ENCODE measurements at places on chromosomes 16 and 17. TPM values are rescaled to one million over a fixed set of nuclear protein-coding genes. Genes with fewer than 3 reads are reported as not detected.
A peak's percentile ranks its signal among the peaks of the same experiment; 100 is the strongest.

Gene DNAI2
- total RNA-seq, result not detected

Gene TVP23A
- total RNA-seq, result not detected

Gene KRT28
- not detected for total RNA-seq

Gene PGS1
- total RNA-seq, result 47.5 TPM

Gene MYH13
- total RNA-seq, result not detected

Gene CSH1
- total RNA-seq, result not detected

Gene ARL5C
- total RNA-seq, result not detected

DNA sequence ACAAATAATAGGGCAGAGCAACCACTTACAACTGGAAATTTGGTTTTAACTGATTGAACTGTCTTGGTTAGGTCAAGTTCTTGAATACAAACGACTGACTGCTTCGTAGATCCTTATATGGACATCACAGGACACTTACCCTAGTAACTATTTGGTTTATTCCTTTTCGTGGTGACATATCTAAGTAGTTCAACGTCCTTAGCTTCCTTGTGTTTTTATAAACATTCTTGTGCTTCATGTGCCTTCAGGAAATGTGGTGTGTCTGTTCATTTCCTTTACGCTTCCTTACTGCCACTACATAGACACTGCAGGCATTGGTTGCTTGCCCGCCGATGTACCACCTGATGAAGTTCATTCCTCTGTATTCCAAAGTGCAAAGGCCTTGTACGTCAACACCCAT is 59.3 kb downstream of the USP10 start:
- DNase-seq, result no peak

GRCh38 chr16:48109475-48109874 is 46.3 kb downstream of the ABCC12 start:
- DNase-seq, result no peak

DNA sequence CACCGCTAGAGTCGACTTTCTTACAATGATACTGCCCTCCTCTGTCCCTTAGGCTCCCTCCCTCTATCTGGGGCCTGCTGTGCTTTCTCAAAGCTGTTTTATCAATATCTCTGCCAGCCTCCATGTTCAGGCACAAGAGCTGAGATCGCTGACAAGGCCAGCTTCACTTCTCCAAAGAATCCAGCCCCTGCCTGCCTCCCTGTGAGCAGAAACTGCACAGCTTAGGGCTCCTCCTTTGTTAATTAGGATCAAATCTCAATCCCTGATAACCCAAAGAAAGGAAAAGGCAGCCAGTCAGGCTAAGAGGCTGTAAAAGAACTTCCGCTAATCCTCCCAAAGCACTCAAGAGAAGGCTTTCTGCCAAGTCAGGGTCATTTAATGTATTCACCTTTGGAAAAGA is 616.0 kb upstream of the CDH11 start:
- no peak for DNase-seq

GRCh38 chr16:81327447-81328196 is 12.9 kb downstream of the GAN start:
- DNase-seq, result no peak

- DNase-seq, result peak; percentile 61
These were observed 5.0 kb upstream of the ALDH3A1 start for GRCh38 chr17:19753051-19753509.

DNA sequence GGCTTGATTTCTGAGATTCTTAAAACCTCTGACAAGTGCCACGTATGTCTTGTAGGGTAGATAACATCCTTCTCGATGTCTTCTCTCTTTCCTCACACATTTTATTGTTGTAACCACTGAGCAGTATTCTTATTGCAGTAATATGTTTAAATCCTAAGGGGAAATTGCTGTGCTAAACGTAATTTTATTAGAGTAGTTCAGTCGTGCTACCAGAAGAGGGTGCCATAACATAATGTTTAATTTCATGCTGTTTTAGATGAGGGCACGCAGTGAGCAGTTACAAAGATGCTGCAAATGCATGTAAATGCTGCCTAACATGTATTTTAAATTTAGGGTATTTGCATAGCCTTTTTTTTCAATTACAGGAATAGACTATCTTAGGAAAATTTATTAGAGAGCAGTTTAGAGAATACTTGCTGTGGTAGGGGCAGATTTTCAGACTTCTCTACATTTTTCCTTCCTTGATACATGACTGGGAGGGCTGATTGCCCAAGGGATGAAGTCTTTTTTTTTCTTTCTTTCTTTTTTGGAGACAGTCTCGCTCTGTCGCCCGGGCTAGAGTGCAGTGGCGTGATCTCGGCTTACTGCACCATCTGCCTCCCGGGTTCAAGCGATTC is 51.7 kb downstream of the GAN start:
- peak; percentile 12 for DNase-seq

- DNase-seq, result no peak
These were observed 5.7 kb upstream of the BAHCC1 start for GRCh38 chr17:81389585-81389984.

DNA sequence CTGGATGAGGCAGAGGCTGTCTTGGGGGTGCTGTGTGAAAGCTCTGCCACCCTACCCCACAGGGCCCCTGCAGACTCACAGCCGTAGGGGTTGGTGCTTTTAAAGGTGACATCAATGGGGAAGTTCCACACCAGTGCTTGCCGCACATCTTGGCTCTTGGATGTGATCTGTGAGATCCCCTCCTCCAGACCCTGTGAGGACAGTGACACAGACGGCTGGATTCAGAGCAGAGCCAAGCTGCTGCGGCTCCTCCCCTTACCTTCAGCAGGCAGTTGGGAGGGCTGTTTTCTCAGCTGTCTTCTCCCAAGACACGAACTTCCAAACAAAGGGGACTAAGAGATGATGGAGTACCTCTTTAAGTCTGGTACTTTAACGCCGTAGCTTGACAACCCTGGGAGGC is 4.8 kb downstream of the B9D1 start:
- DNase-seq, result no peak

DNA sequence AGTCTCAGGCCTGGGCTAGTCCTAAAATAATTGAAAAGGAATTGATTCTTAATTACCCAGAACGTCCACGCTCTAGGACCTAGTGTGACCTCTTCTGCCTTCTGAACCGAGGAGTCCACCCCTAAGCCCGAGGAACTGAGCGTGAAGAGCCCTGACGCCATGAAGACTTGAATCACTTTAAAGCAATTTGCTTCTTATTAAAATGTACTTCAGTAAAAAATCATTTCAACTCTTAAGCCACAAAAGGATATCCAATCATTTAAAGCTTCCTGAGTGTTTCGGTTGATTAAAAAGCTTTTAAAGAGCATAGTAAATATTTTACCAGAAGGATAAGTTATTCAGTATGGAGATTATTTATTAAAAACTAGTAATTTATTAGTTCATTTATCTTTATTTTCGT is 11.6 kb downstream of the HSBP1 start:
- no peak for DNase-seq

DNA sequence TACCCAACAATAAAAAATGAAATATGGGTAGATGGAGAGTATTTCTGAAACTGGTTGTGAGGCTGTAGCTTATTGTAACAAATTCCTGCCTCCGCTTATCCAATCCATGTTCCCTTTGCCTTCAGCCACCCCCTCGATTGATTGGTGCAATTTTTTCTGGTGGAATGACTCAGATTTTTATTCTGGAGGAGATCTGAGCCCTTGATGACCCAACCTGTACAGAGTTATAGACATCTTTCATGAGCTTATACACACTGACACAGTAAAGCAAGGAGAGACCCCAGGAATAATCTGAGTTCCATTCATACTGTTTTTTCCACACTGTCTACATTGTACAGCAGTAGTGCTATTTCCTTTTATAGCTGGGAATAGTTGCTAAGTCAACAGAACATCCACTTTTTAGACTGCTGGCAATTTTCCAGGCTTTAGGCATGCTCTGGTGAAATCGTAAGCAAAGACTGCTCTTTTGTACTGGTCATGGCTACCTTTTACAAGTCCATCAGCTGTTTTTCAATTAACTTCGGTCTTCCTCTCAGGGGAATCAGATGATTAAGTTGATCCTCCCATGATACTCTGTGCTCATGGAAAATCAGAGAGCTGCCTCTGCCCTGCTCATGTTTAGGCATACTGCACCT is 30.1 kb downstream of the CCL4 start:
- DNase-seq, result no peak

DNA sequence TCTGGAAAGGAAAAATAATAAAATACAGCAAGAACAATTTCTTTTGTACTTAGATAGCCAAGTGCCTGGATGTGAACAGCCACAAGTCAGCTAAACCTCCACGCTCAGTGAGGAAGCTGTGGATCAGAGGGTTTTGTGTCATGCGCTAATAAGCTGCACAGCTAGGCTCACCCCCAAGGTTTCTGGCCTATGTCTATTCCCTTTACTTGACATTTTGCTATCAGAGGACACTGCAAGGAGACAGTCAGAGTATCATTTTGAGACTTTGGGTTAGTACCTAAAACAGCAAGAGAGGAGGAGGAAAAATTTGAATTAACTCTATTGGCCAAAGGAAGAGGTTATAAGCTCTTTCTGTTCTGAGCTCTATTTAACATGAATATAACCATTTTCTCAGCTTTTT is 139.3 kb downstream of the KCNJ2 start:
- DNase-seq, result no peak

GRCh38 chr16:24670623-24671454 is 58.6 kb upstream of the TNRC6A start:
- no peak for DNase-seq

- DNase-seq, result no peak
These were observed 47.5 kb downstream of the MAP2K6 start for GRCh38 chr17:69461951-69462369.

DNA sequence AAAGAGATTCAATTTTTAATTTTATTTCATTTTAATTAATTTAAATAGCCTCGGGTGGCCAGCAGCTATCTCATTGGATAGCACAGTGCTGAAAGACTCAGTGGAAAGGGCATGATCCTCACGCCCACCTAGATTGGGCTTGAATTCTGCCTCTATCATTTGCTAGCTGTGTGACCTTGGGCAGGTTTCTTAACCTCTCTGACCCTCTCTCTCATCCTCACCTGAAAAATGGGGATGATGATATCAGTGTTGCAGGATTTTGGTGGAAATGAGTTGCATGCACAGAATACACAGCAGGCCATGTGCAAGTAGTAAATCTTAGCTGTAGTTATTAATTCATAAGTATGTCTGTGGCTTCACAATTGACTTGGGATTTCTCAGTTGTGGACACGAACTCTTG is 272.4 kb upstream of the XYLT1 start:
- DNase-seq, result no peak

DNA sequence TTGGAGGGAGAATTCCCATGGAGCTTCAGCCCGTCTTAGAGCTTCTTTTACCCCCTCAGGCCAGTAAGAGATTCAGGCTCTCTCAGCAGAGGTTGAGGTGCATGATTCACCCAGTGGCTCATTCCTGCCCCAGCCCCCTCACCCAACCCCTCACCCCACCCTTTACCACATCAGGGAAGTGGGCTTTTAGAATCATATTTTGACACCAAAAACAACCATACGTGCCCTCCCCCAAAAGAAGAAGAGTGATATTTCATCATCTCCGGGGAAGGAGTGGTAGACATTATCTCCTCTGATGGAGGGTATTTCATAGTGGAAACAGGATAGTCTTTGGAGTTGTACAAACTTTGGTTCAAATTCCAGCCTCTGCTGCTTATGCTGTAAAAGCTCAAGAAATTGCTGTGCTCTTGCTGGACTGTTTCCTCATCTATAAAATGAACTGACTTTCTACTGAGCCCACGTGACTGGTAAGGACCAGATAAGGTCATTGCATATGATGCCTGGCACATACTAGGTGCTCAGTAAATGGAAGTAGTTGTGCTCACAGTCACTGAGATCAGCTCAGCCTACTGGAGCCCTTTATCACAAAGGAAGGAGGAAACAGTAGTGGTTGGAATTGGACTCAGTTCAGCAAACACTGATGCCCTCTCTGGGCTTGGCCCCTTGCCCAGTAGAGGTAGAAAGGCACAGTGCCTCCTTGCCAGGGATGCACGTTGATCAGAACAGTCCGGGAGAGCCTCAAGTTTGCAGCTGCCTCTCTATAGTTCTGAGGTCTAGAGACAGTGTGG is 18.3 kb upstream of the CCL5 start:
- DNase-seq, result no peak

DNA sequence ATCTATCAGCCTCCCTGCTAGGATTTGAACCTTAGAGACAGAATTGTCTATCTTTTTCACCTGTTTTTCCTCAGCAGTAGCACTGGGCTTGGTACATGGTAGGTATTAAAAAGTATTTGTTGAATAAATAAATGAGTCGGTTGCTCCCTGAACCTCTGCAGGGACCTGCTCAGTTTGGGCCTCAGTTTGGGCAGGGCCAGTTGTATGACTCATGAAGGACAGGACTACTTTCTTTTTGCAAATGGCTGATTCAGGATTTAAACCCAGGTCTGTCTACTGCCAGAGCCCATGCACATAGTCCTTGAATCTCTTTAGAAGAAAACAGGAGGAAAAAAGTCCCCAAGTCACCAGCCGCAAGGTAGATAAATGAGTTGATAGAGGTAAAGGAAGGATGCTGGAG is 3.1 kb downstream of the MMP2 start:
- no peak for DNase-seq

- DNase-seq, result no peak
These were observed 135.4 kb downstream of the TMEM132E start for GRCh38 chr17:34714475-34715410.

GRCh38 chr17:56217921-56218320 is 64.6 kb downstream of the ANKFN1 start:
- no peak for DNase-seq

GRCh38 chr17:82486231-82487094 is 27.9 kb downstream of the NARF start:
- DNase-seq, result no peak

GRCh38 chr17:29592850-29593551 is at the start of gene ANKRD13B:
ANKRD13B (plus strand) TSS chr17:29593132; CDS start chr17:29593622, 490 bp downstream.
- no peak for DNase-seq

DNA sequence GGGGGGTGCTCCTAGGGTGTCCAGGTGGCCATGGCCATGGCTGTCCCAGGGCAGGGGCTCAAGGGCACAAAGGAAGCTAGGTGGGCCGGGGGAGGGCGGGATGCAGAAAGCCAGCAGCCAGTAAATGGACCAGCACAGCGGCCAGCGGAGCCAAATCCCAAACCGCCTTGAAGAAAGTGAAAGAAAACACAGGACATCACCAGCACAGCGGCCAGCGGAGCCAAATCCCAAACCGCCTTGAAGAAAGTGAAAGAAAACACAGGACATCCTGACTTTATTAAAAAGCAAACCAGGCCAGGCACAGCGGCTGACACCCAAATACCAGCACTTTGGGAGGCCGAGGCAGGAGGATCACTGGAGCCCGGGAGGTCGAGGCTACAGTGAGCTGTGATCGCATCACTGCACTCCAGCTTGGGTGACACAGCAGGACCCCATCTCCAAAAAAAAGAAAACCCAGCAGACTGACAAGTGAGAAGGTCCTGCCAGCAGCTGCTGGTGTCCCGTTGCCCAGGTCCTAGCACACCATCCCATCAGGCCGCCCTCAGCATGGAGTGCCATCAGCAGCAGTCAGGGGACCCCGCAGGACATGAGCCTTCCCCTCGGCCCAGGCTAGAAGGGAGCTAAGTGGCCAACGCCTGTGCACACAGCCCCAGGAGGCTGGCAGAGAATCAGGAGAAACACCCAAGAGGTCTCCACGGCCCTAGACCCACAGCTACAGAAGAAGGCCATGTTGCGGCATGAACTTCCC is 17.0 kb downstream of the SLC38A10 start:
- no peak for DNase-seq

Data from Panc1 (cell line).